Fibroblast of skin of scalp (primary cell): ENCODE measurements at places on chromosomes 4 and X.

DNA sequence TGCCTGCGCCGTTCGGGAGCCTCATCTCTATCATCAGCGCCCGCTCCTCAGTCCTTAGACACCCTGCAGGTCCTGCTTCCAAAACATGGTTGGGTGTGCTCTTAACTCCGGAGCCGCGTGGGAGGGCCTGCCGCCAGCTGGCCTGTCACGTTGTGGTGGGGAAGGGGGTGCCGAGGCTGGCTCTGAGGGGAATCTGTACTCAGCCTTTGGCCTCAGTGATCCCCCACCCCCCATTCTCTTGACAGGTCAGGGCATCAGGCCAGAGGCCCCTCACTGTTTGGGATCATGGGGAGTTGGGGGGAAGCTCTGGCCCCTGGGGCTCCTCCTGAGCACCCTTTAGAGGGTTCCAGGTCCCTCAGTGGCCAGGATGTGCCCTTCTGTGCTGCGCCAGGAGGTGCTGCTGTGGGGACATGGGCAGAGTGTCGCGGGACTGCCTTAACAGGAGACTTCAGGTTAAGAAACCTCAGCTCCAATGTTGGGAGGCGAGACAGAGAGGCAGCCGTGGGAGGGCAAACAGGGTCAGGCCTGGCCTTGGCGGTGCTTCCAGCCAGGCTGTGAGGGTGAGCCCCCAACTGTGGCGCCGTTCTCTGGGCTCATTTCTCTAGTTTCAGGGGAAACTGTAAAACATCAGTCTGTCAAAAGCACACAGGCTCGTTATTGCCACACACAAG, 33.5 kb downstream of the TRMT44 start:
- DNase-seq = peak; percentile 12

- peak; percentile 42 for DNase-seq
Observed at GRCh38 chrX:107675823-107676555, 47.7 kb downstream of the PRPS1 start.

GRCh38 chrX:106042296-106042695, 3.8 kb upstream of the SERPINA7 start:
- DNase-seq = no peak

- DNase-seq = no peak
Observed at GRCh38 chr4:5996641-5997040, 21.6 kb downstream of the C4orf50 start.

DNA sequence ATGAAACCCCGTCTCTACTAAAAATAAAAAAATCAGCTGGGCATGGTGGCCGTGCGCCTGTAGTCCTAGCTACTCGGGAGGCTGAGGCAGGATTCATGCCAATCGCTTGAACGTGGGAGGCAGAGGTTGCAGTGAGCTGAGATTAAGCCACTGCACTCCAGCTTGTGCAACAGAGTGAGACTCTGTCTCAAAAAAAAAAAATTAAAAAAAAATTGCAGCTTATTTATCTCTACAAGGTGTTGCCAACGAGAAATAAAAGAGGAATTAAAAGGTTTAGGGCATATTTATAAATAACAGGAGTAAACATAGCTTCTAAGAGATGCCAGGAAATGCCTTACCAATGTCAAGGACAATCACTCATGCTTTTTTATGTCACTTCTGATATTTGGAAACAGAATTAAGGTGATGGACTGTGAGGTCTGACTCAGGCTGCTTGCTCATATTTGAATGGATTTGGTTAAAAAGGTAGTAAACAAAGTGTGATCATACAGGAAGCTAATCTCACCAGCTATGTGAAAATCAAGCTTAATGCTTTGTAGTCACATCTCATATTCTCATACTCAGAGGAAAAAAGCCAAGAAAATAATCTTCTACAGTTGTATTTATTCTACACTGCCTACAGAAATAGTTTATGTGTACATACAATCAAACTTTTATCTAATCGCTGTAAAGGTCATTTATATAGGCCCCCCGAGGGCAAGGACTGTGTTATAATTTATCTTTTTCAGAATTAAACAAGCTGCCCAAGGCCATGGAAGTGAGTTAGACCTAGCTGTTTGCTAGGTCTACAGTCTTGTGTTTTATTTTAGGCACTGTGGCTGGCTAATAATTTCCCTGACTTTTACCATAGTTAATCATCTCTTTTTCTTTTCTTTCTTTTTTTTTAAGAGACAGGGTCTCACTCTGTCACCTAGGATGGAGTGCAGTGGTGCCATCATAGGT, 61.1 kb upstream of the RBMX start:
- DNase-seq = no peak

DNA sequence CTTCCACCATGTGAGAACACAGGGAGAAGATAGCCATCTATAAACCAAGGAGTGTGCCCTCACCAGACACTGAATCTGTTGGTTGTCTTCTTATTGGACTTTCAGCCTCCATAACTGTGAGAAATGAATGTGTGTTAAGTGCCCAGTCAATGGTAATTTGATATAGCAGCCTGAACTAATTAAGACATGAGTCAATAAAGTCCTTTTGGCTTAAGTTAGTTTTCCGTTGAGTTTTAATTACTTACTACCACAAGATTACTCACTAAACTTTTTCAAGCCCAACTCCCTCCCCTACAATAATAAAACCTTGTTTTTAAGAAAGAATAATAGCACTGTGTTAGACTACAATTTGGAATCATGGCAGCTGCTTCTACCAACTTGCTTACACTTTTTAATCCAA, 324.2 kb downstream of the PCDH19 start:
- DNase-seq = peak; percentile 33

DNA sequence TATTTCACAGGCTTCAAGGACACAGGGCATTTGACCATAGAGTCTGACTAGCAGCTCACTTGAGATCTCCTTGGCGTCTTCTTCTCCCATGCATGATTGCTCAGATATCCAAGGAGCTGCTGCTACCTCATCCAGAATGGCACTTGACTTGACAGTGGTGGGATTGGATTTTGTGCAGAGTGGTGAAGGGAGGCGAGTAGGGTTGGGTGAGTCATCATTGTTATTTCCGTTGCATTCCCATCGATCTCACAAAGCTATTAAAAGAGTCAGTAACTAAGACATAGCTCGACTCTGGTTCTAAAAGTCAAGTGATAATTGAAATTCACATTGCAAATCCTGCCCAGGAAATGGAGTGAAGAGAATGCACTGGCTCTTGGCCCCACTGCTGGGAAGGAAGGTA, 27.7 kb downstream of the NHSL2 start:
- DNase-seq = no peak

DNA sequence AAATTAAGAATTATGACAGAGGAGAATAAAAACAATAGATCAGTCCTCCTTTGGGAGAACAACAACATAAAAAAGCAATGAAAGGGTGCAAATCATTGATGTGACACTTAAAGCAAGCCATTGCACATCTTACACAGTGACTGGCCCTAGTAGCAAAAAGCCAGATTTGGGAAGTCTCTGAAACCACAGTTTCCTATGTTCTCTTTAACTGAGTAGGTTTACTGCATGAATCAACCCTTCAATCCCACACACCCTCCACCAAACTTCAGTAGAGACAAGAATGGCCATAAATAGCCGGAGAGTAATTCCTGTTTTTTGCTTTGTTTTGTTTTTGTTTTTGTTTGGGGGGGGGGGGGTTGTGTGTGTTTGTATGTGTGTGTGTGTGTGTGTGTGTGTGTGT, 180.8 kb downstream of the VEGFC start:
- DNase-seq = no peak

- no peak for DNase-seq
Observed at GRCh38 chrX:15098505-15098904, 171.4 kb downstream of the ASB9 start.

DNA sequence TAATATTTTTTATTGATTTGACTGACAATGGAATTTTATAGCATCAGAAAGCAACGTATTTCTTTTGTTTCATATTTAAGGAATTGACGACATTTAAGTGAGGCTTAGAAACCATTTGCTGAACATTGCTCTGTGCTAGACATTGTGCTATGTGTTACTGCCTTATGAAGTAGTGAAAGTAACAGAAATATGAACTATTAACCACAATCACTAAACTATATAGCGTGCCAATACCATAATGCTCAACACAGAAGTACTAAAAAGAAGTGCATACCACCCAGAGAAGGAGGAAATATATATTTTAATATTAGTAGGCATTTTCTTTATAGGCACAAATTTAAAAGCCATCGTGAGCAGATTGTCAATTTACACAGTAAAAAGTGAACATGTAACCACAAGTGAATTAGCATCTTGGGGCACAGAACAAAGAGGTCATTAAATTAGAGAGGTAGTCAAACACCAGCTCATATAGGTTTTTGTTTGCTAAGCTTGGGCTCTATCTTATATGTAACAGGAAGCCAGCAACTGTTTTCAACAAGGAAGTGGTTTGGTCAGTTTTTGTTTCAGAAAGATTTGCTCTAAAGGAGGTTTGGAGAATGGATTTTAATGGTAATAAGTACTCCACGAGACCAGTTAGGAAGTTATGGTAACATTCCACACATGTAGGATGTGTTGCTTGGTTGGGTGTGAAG, 270.7 kb downstream of the GRXCR1 start:
- DNase-seq = no peak

- peak; percentile 65 for DNase-seq
Observed at GRCh38 chr4:150136036-150136435, 57.8 kb downstream of the DCLK2 start.
